Activated CD4-positive, alpha-beta memory T cell treated with anti-CD3 and anti-CD28 coated beads, Interleukin-2, amount 10 ng/mL, durations not matched to agents 7 days and 5 days (primary cell): ENCODE measurements at places on chromosomes 16 and 17. TPM values are rescaled to one million over a fixed set of nuclear protein-coding genes. Genes with fewer than 3 reads are reported as not detected.

GRCh38 chr16:76278980-76279379 lies 1.8 kb downstream of the CNTNAP4 start:
- DNase-seq = no peak
- no peaks in the 10 kb centered on the region for H3K4me1 ChIP-seq

GRCh38 chr16:51416926-51417325 lies 265.9 kb upstream of the SALL1 start:
- no peaks in the 10 kb centered on the region for H3K27me3 ChIP-seq
- H3K27ac ChIP-seq = no peak overlapping the region
- H3K36me3 ChIP-seq = no peaks in the 10 kb centered on the region
- no peak for DNase-seq
- H3K4me1 ChIP-seq = no peaks in the 10 kb centered on the region

Gene CCL17
- total RNA-seq = not detected

Gene KRT39
- total RNA-seq = not detected

DNA sequence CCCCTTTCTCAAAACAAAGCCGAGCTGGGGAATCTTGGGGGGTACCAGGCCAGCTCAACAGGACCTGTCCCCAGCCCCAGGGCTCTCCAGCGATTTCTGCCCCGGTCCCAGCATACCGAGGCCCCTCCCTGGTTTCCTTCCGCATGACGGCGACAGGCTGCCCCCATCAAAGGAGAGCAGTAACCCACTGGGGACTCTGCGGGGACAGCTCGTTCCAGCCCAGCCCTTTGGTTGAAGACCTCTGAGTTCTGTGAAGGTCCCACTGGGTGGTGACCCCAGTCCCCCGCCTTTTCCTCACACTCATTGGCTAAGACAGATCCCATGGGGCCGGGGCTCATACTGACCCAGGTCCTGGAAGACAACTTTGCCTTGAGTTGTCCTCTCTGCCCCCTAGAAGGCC lies 4.1 kb downstream of the SMTNL2 start:
- peaks cover 1% of the 10 kb centered on the region for H3K4me1 ChIP-seq
- H3K27ac ChIP-seq = no peak overlapping the region
- no peak overlapping the region for H3K4me3 ChIP-seq
- H3K27me3 ChIP-seq = peaks cover 27% of the 10 kb centered on the region
- no peaks in the 10 kb centered on the region for H3K36me3 ChIP-seq

Gene EPX
- total RNA-seq = not detected

GRCh38 chr16:29745121-29745852 lies 503 bp downstream of the C16orf54 start:
- no peaks in the 10 kb centered on the region for H3K27me3 ChIP-seq
- H3K27ac ChIP-seq = peak overlapping the region; percentile 93
- DNase-seq = peak; percentile 60
- H3K4me3 ChIP-seq = peak overlapping the region; percentile 98
- H3K4me1 ChIP-seq = peaks cover 73% of the 10 kb centered on the region

DNA sequence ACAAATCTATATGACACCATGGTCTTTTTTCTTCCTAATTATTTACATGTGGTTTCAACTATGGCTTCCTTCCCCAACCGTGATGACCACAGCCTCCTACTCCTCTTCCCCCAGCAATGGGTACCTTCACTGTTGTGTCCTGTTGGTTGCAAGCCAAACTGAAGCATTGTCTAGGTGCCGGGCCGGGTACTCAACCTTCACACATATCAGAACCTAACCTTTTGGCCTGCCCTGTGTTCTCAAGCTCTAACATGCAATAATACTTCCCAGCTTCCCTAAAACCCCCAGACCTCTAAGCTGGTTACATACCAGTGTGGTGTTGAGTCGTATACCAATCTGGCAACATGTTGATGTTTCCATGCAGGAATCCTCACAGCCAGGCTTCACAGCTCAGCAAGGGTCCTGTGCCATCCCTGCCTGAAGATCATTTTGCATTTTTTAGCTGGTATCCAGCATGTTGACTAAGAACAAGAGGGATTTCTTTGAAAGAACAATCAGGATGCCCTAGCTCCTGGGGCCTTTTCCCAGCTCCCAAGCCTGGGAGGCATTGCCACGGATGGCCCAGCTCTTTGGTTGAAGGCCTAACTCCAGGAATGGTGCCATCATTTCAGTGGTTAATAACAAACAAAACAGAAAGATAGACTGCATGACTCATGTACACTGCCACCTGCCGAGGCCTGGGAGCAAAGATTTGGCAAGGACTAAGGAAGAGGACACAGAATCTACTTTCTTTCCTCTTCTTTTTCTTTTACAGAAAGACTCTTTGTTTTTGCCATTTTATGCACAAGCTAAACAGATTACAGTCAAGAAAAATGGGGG lies 373.7 kb upstream of the SALL1 start:
- H3K27ac ChIP-seq = no peak overlapping the region
- DNase-seq = no peak
- no peak overlapping the region for H3K4me3 ChIP-seq

DNA sequence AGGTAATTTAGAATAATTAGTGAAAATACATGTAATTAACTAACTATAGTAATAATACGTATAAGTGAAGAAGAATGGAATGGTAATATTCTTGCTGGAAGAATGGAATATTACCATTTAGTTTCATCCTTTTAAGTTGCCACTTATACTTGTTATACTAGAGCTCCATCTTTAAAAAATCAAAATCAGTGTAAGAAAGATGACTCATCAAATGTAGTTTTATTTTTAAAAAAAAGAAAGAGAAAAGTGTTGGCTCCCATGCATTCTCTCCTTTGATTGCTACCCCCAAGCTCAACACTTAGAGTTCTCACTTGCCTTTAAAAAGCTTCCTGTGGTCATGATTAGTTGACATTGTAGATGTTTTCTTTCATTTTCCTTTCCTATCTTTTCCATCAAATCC lies 82.4 kb upstream of the KIF2B start:
- no peaks in the 10 kb centered on the region for H3K27me3 ChIP-seq
- no peak overlapping the region for H3K27ac ChIP-seq
- no peaks in the 10 kb centered on the region for H3K36me3 ChIP-seq
- H3K4me1 ChIP-seq = no peaks in the 10 kb centered on the region
- DNase-seq = no peak

DNA sequence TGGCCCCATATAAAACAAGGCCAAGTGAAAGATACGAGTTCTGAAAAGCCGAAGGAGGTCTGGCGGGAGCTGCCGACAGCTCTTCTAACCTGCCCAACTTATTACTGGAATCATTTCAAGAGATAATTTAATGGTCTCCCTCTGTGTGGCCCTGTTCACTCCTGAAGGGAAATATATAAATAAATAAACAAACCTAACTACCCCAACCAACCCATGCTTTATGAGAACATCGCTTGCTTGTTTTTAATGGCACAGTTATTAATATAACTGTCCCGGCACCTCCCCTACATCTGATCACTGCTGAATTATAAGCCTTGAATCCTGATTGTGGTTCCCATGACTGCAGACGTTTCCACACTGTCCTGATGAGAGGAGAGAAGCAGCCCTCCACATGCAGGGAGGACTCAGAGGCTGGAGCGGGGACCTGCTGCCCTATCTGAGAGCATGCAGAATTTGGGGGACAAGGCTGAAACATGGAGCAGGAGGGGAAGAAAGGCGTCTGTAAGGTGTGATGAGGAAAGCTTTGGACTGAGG lies 22.2 kb downstream of the CDK5RAP3 start:
- peaks cover 17% of the 10 kb centered on the region for H3K4me1 ChIP-seq
- no peak overlapping the region for H3K27ac ChIP-seq
- no peaks in the 10 kb centered on the region for H3K36me3 ChIP-seq

DNA sequence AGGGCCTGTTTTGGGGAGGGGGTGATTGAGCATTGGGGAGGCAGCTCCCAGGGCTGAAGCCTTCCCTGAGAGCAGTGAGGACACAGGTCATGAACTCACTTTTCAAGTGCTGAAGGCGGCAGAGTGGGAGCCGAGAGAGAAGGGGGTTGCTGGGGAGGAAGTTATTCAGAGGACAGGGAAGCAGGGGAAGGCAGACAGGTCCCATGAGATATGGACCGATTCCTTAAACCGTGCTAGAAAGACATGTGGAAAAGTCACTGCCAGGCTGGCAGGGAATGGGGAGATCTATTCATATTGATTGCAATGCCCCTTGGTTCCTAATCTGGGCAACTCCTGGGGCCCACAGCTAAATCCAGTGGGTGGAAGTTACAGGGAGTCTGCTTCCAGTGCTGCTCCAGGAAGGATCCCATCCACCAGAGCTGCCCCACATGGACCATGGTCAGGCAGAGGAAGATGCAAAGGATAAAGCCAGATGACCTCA lies 1.1 kb downstream of the CCL4 start:
- H3K4me3 ChIP-seq = peak overlapping the region; percentile 49
- H3K27ac ChIP-seq = peak overlapping the region; percentile 50
- H3K4me1 ChIP-seq = peaks cover 31% of the 10 kb centered on the region
- DNase-seq = no peak
- H3K27me3 ChIP-seq = peaks cover 5% of the 10 kb centered on the region

- DNase-seq = no peak
- H3K4me1 ChIP-seq = peaks cover 30% of the 10 kb centered on the region
- H3K27ac ChIP-seq = peak overlapping the region; percentile 5
- peaks cover 5% of the 10 kb centered on the region for H3K36me3 ChIP-seq
- H3K27me3 ChIP-seq = peaks cover 50% of the 10 kb centered on the region
Measured at GRCh38 chr16:57799600-57800199, 2.6 kb downstream of the KIFC3 start.

Gene NXPH3
- not detected for total RNA-seq

DNA sequence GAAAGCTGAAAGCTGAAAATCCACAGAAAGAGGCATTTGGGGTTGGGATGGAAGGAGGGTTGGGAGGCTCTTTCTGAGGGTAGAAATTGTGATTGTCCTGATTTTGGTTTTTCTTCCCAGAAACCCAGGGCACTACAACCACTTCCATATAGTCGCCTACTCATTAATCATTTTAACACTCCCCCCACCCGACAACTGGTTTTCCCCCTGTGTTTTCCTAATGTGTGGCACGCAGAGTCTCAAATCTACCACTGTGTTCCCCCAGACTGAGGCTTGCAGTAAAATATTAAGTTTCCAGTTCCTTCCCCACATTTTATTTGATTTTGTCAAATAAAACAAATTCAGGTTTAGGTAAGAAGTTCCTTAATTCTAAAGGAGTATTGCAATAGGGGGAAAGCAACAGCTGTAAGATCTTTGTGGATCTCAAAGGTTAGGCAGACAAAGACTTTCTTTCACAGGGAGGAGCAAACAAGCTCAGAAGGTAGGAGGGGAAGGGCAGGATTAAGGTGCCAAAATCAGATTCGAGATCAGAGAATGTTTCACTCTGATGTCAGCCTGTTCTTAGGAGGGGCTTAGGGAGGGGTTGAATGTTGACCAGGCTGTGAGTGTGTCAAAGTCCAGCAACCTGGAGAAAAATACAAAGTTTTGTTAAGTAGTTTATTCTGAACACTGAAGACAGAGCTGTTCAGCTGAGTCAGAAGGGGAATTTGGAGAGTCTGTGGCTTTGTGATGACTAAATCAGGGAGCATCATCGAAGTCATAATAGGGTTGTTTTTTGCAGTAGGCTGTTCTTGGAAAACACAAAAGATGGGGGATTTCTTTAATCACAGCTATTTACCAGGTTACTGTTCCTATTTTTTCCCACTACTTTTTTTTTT lies 3.6 kb downstream of the ZNF267 start:
- peak overlapping the region; percentile 97 for H3K27ac ChIP-seq
- H3K27me3 ChIP-seq = no peaks in the 10 kb centered on the region
- peak overlapping the region; percentile 87 for H3K4me3 ChIP-seq
- peak; percentile 60 for DNase-seq

Gene KRTAP4-6
- total RNA-seq = not detected

Gene PPP1R9B
- 136 TPM for total RNA-seq

- H3K36me3 ChIP-seq = no peaks in the 10 kb centered on the region
- peak; percentile 84 for DNase-seq
- peak overlapping the region; percentile 93 for H3K4me3 ChIP-seq
- H3K27me3 ChIP-seq = peaks cover 16% of the 10 kb centered on the region
- H3K4me1 ChIP-seq = peaks cover 50% of the 10 kb centered on the region
Measured at GRCh38 chr17:42183741-42184711, 1.2 kb downstream of the HCRT start.

GRCh38 chr17:49061524-49061943 lies 64.3 kb downstream of the IGF2BP1 start:
- no peaks in the 10 kb centered on the region for H3K4me1 ChIP-seq
- no peaks in the 10 kb centered on the region for H3K36me3 ChIP-seq
- peaks cover 6% of the 10 kb centered on the region for H3K27me3 ChIP-seq
- no peak overlapping the region for H3K27ac ChIP-seq

- no peaks in the 10 kb centered on the region for H3K36me3 ChIP-seq
- H3K27me3 ChIP-seq = peaks cover 12% of the 10 kb centered on the region
- no peaks in the 10 kb centered on the region for H3K4me1 ChIP-seq
- DNase-seq = peak; percentile 81
- H3K27ac ChIP-seq = no peak overlapping the region
Measured at GRCh38 chr17:36629252-36629847, 28.0 kb downstream of the MRM1 start.

GRCh38 chr17:39591958-39592954 lies 15.5 kb downstream of the NEUROD2 start:
- no peaks in the 10 kb centered on the region for H3K36me3 ChIP-seq
- H3K4me3 ChIP-seq = no peak overlapping the region
- peaks cover 2% of the 10 kb centered on the region for H3K4me1 ChIP-seq
- no peak overlapping the region for H3K27ac ChIP-seq
- peaks cover 55% of the 10 kb centered on the region for H3K27me3 ChIP-seq

Gene TMEM98
- 2.7 TPM for total RNA-seq

Gene CHAD
- total RNA-seq = not detected

Gene CHD9NB
- total RNA-seq = 0.28 TPM

Gene FN3K
- 2.4 TPM for total RNA-seq

Gene SLC7A6OS
- 30.4 TPM for total RNA-seq

GRCh38 chr17:18951941-18952842 lies at the start of gene SLC5A10:
Gene SLC5A10, plus strand, starts transcription at chr17:18952165. Its CDS starts 41 bp downstream, at chr17:18952206.
- no peak within 1 kb of the TSS for H3K27ac ChIP-seq
- no peak within 1 kb of the TSS for H3K4me3 ChIP-seq
- H3K27me3 ChIP-seq = peaks cover 24% of the 10 kb centered on the region
- no peak for DNase-seq
- H3K4me1 ChIP-seq = peaks cover 13% of the 10 kb centered on the region
- no peaks in the 10 kb centered on the region for H3K36me3 ChIP-seq

Gene MYH3
- 2.5 TPM for total RNA-seq

GRCh38 chr16:13351601-13352217 lies 450.3 kb downstream of the SHISA9 start:
- H3K4me3 ChIP-seq = no peak overlapping the region
- H3K4me1 ChIP-seq = no peaks in the 10 kb centered on the region
- no peaks in the 10 kb centered on the region for H3K36me3 ChIP-seq
- H3K27me3 ChIP-seq = no peaks in the 10 kb centered on the region
- no peak for DNase-seq

GRCh38 chr16:23678430-23679273 lies at the start of gene PLK1:
Gene PLK1, plus strand, starts transcription at chr16:23678889. Its CDS starts 44 bp downstream, at chr16:23678933.
- DNase-seq = peak; percentile 91
- peak within 1 kb of the TSS; percentile 78 for H3K27ac ChIP-seq
- no peaks in the 10 kb centered on the region for H3K27me3 ChIP-seq
- H3K4me3 ChIP-seq = peak within 1 kb of the TSS; percentile 97
- peaks cover 47% of the 10 kb centered on the region for H3K36me3 ChIP-seq

- H3K36me3 ChIP-seq = no peaks in the 10 kb centered on the region
- no peaks in the 10 kb centered on the region for H3K27me3 ChIP-seq
- H3K4me3 ChIP-seq = no peak overlapping the region
- no peaks in the 10 kb centered on the region for H3K4me1 ChIP-seq
- no peak for DNase-seq
Measured at GRCh38 chr16:73000020-73000906, 47.7 kb downstream of the ZFHX3 start.
